Activated effector memory CD4-positive, alpha-beta T cell treated with Interleukin-2 at 50 U/mL for 16 hours (primary cell): ENCODE measurements at places on chromosomes 3 and 15.

GRCh38 chr15:80455668-80456442 is 51.7 kb downstream of the ARNT2 start:
- peak; percentile 14 for DNase-seq

- no peak for DNase-seq
Measured at GRCh38 chr3:44981751-44982150, 5.7 kb downstream of the EXOSC7 start.

DNA sequence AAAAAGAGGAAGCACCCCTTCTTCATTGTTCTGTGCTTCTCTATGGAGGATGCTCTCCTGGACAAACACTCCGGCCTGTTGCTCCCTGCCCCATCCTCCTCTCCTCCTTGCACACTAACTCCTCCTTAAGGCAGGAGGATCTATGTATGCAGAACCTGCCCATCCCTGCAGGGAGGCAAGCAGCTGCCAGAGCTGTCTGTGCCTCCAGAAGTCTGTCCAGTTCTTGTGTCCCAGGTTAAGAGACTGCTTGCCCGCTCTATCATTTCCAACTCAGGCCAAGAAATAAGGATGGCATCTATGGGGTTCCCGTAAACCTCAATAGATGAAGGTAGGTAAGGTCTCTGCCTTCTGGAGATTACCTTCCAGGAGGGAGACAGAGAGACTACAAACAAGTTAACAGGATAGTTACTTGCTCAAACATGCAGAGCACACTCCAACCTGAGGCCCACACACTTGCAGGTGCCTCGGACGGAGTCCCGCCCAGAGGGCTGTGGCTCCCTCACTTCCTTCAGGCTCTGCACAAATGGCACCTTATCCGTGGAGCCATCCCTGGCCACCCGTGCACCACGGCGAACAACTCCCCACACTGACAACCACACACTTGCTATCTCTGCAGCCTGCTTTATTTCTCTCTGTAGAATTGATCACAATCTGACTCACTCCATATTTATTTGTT is 6.9 kb downstream of the XXYLT1 start:
- DNase-seq: no peak

- no peak for DNase-seq
Measured at GRCh38 chr15:58666957-58667356, 82.5 kb downstream of the ADAM10 start.

DNA sequence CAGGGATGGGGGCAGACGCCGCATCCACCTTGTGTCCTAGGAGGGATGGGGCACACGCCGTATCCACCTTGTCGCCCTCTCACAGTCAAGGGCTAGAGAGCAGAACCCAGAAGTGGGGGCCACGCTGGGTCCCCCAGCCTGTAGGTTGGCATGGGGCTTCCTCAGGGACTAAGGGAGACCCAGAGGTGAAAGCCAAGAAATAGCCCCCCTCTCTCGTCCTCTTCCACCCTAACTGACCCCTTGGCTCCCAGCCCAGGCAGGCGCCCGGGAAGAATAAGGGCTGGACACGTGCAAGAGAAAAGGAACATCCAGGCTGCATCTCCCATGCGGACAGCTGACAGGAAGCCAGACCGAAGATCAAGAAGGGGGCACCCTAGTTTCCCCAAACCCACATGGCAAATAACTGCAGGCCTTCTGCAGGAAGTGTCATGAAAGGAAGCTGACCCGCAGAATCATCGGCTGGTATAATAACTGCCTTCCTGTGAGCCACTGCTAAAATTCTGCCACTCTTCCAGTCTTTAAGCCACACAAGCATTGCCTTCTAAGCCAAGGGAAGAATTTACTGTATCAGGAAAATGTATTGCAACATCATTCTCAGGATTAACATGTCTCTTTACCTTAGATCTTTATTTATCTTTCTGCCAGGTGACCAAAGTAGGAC is 38.5 kb upstream of the TFRC start:
- no peak for DNase-seq
